Prostate gland (tissue), 2 donors: ENCODE measurements at places on chromosomes 16 and 17.

GRCh38 chr16:87802670-87803069, 36.9 kb upstream of the KLHDC4 start:
- no peak for DNase-seq

DNA sequence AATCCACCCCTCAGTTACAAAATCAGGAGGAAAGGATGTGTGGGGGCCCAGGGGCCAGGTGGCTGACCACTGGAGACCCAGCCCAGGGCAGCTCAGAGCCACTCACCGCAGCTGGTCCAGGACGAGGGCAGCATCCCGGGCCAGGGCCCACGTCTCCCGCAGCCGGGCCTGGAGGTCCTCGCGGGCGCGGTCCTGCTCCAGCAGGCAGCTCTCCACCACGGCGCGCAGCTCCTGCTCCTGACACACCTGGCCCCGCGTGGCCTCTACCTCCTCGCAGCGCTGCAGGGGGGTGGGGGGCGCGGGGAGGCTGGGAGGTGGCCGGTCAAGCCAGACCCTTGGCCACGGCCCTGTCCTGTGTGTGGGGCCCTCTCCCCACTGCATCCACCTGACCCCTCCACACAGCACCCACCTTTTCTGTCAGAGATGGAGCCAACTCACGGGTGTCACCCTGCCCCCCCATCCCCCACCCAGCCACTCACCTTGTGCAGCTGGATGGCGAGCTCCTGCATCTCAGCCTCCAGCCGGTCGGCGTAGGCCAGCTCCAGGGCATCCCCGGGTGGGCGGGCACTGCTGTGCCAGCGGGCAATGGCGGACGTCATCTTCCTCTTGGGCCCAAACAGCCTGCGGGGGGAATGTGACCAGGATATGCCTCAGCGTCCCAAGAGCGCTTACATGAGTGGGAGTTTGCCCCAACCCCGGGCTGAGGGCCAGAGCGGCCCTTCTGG, 5.1 kb downstream of the NUDT16L1 start:
- DNase-seq: no peak

DNA sequence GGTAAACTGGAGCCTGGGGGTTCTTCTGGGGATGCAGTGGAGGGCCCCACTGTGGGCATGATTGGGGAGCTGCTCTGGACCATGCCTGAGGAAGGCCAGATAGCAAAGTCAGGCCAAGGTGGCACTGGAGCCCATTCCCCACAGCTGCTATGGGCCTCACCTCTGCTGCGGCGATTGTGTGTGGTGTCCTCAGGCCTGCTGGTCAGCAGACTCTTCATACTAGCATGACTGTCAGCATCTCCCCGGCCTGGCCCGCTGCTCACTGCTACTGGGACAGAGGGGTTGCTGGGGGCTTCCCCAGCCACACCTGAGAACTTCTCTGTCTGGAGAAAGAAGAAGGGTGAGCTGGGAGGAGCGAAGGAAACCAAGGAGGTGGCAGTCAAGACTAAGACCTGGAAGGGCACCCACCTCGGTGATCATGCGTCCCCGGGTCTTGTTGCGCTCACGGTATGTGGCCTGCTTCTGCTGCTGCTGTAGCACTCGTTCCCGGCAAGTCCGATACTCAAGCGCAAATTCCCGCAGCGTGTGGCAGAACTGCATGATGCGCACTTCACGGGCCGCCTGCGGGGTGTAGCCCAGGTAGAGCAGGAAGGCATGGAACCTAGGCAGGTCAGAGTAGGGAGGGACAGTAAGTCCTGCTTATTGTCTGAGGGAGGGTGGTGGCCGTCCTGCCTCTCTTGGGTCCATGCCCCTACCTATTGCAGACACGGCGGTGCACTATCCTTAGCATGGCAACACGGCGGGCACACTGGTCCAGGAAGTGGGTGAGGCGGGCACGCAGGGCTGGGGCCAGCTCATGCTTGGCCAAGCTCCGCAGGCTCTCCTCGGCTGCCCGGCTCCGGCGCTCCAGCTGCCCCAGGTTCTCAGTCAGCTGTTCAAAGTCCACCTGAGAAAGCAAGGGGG, 3.2 kb downstream of the TMEM208 start:
- no peak for DNase-seq

DNA sequence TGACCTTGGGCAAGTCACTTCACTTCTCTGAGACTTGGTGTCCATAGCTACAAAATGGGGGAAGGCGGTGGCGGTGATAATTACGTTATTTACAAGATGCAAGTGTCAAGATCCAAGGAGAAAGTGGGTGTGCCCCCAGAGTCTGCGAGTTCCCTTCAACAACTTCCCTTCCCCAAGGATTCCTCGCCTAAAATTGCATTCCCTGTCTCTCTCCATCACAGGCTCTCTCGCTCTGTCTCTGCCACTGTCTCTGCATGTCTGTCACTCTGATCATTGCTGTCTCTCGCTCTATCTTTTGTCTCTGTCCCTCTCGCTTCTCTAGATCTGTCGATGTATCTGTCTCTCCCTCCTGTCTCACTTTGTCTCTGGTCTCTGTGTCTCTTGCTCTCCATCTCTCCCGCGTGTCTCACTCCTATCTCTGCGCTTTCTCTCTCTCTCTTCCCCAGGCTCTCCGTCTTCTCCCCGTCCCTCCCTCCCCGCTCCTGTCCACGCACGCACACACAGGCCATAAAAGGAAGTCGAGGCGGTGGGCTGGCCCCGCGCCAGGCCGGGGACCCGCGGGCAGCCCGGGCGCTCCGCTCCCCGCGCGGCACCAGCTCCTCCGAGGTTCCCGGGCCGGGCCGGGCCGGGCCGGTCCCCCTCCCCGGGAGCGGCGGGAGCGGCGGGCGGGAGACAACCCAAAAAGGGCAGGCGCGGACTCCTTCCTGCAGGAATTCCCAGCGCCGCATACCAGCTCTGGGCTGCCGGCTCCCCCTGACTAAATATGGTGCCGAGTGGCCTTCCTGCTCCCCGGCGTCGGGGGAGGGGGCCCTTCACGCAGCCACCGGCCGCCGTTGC, 1.1 kb upstream of the MYH11 start:
- DNase-seq: peak; percentile 21

DNA sequence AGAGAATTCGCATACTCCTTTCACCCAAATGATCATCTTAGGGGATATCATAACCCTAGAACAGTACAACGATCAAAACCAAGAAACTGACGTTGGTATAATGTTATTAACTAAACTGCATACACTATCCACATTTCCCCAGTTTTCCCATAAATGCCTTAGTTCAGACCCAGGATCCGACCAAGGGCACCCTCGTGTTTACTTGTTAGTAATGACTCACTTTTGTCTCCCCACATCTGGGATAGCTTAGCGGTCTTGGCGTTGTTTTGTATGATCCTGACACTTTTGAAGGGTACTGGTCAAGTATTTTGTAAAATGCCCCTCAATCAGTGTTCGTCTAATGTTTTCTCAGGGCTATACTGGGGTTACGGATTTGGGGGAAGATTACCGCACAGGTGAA, 8.0 kb downstream of the HS3ST3A1 start:
- DNase-seq: no peak

DNA sequence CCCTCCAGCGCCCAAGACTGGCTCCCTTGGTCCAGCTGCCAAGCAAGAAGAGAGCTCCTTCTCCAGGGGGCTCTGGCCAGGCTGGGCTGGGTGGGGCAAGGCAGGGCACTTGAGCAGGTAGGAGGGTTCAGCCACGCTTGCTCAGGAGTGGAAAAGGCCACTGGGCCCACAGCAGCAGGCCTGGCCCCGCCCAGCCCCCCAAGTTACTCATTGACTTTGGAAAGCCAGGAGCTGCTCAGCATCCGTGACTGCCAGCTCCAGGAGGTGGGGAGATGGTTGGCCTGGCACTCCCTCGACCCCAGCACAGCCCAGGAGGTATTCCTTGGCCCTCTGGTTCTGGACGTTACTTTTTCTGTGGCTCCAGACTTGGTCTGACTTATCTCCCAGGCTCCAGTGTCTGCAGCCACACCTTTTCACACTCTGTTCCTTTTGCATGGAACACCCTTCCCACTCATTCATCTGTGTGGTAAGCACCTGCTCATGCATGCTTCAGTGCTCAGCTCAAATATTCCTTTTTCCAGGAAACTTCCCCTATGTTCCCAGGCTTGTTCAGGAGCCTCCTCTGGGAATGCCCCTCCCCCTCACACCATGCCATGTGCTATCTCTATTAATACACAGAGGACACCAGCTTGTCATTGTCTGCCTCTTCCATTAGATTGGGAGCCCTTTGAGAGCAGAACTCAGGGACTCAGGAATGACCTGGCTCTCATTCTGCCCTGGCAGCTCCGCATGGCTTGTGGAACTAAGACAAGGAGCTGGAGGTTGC, at the start of gene CDH16:
CDH16 (minus strand) TSS at position 83 of the 766 bp plus-strand sequence. CDS start 820 bp downstream, outside the sequence.
- no peak for DNase-seq

DNA sequence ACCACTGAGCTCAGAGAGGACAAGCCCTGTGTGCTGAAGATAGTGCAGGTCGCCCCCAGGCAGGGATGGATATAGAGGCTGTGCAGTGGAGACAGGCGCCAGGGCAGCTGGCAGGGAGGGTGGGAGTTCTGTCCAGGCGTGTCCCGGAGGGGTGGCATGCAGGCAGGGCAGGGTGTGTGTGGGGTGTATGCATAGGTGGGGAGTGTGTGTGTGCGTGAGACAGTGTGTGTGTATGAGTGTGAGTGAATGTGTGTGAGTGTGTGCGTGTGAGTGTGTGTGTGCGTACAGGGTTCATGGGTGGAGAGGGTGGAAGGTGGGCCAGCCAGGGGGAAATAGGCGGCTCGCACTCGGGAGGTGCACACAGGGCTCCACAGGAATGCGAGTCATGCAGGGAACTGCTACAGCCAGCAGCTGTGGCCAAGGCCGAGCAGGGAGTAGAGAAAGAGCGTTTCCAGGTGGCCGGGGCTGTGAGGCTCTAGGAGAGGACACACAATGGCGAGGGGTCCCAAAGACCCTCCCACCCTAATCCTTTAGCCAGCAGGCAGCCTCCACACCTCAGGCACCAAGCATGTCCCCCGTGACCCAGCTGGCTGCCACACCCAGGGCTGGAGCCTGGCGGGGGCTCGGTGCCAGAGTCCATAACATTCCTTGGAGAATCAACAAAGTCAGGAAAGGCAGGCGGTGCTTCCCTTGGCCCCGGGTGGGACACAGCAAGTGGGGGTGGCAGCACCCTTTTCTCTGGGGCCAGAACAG, 4.6 kb downstream of the PLCD3 start:
- DNase-seq: peak; percentile 60

DNA sequence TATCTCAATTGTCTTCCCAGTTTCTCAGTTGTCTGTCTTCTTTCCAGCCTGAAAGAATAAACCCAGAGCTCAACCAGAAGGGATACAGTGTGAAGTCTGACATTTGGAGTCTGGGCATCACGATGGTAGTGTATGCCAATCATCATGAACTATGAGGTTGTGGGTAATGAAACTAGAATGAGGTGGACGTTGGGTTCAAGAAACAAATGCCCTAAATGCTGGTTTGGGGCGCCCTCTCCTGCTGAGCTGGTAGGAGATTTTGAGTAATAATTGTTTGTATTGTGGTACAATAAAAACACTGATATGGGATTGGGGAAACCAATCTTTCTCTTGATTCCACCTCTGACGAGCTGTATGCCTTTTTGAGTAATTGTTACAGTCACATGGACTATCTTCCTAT, 110.4 kb downstream of the MAP2K6 start:
- no peak for DNase-seq

DNA sequence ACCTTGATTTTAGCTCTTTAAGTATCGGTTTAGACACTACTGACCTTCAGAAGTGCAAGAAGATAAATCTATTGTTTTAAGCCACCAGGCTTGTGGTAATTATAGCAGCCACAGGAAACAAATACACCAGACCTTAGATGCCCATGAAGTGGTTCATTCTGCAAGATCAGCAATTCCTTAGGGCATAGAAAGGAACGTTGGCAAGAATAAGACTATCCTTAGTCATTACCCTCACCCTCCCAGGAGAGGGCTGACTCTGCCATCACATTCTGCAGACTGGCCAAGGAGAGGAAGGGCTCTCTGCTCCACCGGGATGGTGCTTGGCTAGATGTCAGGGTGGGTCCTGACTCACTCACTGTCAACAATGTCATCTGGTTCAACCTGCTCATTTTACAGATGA, 14.1 kb upstream of the NDEL1 start:
- DNase-seq: no peak

GRCh38 chr17:63086483-63087185, 120.6 kb downstream of the TANC2 start:
- DNase-seq: no peak

GRCh38 chr16:70743791-70744190, 57.2 kb downstream of the VAC14 start:
- DNase-seq: no peak

GRCh38 chr17:41666237-41666641, 22.4 kb upstream of the EIF1 start:
- no peak for DNase-seq

- no peak for DNase-seq
Observed at GRCh38 chr16:1984347-1985225, 593 bp downstream of the GFER start.

DNA sequence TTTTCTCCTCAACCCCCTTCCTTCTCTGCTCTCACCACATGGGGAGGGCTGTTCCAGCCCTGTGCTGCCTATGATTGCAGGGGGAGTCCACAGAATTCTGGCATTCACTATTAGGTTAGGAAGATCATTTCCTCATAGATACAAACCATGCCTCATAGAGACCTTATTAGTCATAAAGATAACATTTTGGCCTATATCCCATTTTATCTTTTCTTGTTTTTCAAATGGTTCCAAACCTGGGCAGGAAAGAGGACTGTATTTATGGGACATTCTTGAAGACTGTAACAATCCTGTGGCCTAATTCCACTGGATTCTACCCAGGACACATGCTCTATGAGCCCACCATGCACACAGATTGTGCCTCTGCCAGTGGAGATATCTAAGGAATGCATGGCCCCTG, 51.7 kb downstream of the ASIC2 start:
- DNase-seq: no peak

DNA sequence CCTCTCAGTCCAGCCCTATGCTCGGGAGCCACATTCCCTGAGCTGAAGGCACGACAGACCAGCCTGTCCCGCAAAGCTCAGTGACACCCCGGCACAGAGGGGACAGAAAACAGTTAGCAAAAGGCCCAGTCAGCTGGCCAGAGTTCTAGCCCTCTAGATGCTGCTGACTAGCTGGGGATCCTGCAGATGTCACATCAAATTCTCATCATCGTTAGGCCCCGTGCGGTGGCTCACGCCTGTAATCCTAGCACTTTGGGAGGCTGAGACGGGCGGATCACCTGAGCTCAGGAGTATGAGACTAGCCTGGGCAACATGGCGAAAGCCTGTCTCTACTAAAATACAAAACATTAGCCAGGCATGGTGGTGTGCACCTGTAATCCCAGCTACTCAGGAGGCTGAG, 17.2 kb downstream of the UBE2O start:
- no peak for DNase-seq

GRCh38 chr16:76656994-76657393, 379.8 kb downstream of the CNTNAP4 start:
- no peak for DNase-seq

DNA sequence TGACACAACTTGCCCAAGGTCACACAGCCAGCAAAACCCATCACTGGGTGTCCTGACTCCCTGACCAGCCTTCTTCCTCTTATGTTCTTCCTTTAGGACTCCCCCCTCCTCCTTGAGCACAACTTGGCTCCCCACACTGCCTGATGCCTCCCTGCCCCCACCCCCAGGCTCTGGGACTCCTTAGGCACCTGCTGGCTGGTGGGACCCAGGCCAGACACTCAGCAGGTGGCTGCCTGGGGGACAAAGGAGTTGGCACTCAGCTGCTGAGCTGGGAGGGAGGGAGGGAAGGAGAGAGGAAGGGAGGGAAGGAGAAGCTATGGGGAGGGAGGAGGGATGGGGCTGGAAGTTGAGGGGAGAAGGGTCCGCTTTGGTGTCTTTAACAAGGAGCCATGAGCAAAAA, 8.0 kb downstream of the SEZ6 start:
- no peak for DNase-seq
